ENCODE measurements at places on chromosomes 3 and 15.

- no peak for DNase-seq
Observed at GRCh38 chr15:99954361-99955180, 221.3 kb upstream of the LYSMD4 start.

GRCh38 chr3:177554895-177555759 lies 357.8 kb upstream of the TBL1XR1 start:
- no peak for DNase-seq

DNA sequence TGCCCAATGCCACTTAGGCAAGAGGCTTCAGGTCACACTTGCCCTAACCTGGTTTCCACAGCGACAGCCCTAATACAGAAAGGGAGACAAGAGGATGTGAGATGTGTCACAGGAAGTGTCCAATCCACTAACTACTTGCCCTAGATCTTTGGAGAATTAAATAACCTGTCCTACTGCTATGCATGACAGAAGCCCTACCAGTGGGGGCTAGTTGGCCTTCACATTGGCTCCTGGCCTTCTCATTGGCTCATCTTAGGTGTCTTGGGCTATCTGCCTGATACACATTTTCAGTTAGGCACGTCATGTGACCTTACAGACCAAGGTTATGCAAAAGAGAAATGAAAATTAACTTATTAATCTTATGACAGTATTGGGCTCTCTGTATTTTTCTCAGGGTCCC lies 449.9 kb downstream of the FHIT start:
- DNase-seq, result no peak

DNA sequence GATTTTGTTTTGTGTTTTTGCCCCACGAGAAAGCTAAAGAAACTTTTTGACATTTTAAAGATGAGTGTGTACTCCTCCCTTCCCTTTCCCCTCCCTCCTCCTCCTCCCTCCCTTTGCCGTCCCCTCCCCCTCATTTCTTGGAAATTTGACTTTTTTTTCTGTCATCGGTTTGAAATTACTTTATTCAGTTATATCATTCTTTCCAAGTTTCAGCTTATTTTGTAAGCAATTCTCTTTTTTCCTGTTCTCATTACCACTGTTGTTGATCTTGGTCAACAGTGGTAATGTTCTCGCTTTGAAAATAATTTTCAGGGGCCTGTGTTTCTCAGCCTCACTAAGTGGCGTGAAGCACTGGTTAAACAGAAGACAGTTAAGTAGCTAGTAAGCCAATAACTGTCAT lies 178.4 kb downstream of the AKAP13 start:
- DNase-seq, result no peak

DNA sequence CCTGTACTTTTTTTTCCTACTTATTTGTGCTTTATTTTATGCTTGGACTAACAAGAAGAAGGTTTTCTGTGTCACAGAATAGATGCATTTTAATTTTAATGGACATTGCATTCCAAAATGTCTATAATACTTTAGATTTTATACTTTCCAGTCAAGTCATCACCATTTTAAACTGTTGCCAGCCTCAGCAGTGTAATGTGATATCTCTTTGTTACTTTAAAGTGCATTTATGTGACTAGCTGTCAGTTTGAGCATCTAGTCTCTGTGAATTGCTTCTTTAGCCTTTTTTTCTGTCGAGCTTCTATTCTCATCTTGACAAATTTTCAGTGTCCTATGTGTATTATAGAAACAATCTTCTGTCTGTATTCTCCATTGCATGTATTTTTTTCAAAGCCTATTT lies 511.4 kb upstream of the CBLB start:
- no peak for DNase-seq

GRCh38 chr15:51658664-51659063 lies 22.6 kb upstream of the SCG3 start:
- no peak for DNase-seq

DNA sequence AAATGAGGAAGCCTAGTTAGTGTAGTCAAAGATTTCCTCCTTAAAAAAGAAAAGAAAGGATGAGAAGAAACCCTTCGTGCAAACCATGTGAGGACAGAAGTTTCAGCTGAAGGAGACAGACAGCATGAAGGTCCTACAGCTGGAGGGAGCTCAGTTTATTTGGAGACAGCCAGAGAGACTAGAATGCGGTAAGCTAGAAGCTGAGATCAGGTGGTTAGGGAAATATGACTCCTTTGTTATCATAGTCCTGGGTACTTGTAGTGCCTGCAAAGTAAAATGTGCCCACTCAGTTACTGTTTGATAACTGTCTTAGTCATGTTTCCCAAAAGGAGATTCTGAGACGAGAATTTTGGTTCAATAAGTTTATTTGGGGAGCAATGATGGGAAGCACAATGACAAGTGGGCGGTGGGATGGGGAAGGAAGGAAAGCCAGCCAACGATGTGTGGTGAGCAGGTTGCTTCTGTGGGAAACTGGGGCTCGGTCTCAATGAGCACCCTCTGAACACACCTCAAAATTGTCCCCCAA lies 178.8 kb upstream of the SNTN start:
- no peak for DNase-seq

DNA sequence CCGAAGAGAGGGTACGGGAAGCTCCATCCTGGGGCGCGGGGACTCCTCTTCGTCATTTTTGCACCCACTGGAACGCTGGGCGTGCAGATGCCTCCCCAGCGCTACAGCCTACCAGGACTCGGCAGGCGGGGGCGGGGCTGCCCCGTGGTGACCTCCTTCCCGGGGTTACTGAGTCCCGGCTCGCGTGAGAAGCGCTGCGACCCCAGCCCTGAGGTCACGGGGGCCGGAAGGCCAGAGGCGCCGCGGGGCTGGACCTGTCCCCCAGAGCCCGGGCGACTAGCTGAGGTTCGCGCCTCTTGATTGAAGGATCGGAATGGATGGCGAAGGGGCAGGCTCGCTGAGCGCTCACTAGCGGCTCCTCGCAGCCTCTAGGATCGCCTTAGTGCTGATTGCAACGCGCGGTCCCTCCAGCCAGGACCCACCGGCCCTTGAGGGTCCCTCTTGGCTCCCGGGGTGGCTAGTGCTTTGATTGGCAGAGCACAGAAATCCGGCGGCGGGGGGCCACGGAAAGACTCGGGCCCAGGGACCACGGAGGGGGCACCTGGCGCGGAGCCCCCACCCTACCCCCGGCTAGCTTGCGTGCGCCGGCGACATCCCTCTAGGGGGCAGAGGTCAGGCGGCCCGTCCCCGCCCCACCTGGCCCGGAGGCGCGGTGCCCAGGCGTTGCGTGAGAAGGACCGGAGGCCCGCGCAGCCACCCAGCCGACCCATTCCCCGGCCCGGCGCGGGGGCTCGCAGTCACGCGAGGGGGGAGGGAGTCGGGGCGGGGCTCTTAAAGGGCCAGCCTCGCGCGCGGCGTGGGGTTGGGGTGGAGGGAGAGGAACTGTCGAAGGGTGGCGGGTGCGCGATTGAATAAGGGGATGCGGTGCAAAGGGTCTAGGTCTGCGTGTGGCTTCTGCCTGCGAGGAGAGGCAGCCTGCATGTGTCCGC lies 781 bp upstream of the CYP1A1 start:
- DNase-seq, result no peak

DNA sequence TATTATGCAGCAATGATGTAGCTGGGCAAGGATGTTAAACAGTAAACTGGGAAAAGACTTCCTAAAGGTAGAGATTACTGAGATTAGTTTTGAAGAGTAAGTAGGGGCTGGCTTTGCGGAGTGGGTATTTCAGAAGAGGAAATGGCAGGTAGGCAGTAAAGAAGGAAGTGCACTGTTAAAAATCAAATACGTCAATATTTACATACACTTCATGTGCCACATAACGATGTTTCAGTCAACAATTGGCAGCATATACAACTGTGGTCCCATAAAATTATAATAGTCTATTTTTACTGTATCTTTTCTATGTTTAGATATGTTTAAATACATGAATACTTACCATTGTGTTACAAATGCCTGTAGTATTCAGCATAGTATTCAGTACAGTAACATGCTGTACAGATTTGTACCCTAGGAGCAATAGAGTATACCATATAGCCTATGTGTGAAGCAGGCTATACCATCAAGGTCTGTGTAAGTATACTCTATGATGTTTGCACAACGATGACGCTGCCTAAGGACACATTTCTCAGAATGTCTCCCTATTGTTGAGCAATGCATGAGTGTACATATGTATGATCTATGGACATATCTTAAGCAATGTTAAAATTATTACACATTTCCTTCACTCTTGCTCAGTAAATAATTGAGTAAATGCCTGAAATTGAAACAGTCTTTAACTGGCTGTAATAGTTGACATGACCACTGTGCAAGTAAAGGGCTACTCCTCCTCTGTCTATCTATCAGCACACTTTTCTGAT lies 196.7 kb downstream of the ISL2 start:
- DNase-seq, result no peak

DNA sequence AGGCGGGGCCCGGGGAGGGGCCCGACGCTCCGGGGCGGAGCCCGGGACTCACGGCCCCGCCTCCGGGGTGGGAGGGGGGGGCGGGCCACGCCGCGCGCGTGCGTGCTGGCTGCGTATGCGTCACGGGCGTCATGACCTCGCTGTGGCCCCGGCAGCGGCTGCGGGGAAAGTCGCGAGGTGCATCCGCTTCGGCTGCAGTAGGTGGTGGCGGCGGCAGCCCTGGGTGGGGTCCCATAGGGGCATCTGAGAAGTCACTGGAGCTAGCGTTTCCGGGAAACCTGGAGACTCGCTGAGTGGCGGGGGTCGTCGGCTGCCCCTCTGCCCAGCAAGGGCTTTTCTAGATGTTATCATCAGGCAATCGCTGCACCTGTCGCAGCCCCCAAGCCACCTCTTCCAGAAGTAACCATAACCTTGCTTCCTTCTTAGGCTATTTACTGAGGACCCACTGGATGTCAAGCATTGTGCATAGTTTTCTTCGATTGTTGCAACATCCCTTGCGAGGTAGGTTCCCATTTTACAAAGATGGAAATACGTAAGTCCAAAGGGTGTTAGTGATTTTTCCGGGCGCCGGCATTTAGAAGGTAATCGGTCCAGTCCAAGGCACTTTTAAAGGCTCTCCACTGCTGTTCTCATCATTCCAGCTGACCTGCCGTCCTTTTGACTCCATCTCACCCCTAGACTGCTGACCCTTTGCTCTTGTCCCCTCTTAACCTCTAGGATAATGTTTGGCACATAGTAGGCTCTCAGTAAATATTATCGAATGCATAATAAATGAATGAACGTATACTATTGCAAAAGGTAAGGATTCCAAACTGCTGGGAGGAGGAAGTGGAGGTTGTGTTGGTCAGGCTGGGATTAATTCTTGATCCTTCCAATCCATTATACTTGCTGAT lies at the start of gene GDPGP1:
Gene GDPGP1 (plus strand): TSS at position 114 of the 893 bp plus-strand sequence. CDS start 6,700 bp downstream, outside the sequence.
- no peak for DNase-seq

DNA sequence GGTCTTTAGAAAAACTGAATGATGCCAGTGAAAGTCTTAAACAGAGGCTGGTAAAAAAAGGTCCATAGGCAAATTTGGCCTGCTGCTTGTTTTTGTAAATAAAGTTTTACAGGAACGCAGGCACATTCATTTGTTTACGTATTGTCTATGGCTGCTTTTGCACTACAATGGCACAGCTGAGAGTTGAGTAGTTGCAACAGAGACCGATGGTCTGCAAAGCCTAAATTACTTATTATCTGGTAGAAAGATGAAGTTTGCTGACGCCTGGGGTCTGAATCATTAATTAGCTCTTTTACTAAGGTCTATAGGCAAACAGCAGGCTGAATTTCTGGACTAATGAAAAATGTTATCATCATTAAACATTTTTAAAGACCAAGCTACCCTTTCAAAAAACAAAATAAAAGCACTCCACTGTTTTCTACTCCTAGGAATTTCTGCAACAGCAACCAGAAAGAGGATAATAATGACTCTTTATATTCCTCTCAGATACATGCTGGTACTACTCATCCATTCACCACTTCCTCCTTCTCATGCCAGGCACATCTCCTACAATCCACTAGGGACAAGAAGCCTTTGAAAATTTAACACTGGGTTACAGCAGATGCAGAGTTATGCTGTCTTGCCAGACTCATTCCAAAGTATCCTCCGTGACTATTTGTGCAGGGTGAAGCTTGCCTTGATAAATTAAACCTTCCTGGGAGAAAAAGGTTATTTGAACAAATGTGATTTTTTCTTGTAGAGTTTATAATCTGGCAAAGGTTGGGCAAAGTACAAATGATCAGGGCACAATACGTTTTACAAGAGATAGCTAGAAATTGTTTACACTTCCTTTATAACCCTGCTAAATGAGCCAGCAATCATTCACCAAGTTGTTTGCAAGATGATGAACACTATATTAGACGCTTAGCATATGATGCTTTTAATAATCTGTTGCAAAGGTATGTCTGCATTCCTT lies 6.0 kb downstream of the GATM start:
- DNase-seq, result no peak

- DNase-seq, result no peak
Observed at GRCh38 chr15:26358708-26359107, 414.2 kb downstream of the GABRB3 start.

GRCh38 chr3:162769564-162769963 lies 1273.0 kb downstream of the OTOL1 start:
- DNase-seq, result no peak

DNA sequence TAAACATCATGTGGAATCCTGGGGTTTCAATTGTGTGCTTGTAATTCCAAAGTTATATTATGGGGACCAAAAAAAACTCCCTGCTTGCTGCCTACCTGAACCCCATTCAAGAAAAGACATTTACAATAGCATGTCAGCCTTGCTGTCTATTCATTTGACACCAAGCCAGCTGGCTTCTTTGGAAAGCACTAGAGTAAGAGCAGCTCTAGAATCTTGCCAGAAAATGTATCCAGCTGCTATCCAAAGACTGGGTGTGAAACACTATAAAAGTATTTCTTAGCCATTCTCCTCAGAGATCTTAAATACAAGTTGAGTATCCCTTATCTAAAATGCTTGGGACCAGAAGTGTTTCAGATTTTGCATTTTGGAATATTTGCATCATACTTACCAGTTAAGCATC lies 87.4 kb downstream of the RAD18 start:
- DNase-seq, result no peak

DNA sequence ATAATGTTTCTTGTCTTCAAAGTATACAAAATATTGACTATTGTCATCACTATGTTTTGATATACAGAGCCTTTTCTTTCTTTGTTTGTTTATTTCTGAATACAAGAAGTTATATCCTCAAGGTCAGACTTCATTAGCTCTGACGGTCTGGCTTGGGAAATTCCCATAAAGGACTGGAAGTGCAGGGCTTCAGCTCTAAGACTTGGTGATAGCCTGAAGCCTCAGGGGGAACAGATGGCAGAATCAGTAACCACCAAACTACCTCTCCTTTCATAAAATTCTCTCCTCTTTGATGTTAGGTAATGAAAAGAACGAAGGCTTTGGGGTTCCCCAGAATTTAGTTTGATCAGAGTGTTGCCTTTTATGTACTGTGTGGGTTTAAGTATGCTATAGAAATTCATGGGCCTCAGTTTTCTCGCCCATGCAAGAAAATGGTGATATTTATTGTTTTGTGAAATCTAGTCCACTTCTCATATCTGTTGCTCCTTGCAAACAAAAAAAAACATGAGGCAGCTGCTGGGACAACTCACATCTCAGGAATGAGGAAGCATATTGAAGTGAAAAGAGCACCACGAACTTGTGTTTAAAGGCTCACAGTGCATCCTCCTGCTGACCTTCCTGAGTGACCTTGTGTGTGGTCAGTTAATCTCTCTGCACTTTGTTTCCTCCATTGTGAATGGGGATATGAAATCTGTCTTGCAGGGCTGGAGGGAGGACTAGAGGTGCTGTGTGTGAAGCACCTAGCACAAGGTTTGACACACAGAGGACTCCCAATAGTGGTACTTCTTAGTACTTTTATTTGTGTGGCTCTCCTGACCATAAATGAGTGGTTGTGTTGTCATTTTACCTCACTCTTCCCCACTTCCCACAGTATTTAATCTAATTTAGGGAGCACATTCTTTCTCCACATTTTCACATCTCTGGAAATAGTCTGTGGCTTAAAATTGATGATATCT lies 569.8 kb upstream of the IL12A start:
- DNase-seq, result no peak
